ENCODE measurements at places on chromosomes 12 and 14. TPM values are rescaled to one million over a fixed set of nuclear protein-coding genes. Genes with fewer than 3 reads are reported as not detected.

DNA sequence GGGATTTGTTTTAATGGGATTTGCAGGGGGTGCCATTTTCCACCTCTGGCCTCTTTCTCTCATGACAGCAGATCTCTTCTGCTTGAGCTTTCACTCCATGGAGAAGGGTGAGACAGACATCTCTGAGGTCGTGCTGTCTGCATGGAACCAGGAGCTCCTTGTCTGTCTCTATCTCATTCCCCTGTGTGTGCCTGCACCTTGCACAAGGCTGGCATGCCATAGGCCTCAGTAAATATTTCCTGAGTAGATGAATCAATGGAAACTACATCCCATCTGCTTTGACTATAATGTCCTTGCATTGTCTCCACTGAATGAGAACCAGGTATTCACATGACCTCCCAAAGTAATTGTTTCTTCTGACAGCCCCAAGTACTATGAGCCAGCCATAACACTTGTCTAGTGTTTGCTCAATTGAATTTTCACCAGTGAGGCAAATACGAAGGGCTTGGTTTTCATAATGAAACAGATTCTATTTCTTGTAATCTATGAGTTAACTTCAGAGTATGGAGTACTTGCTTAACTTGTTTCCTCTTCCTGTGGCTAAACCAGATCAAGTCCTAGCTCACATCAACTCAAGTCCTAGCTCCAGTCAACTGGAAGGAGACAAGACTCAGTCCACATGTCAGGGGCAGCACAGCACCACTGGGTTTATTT, 32.3 kb downstream of the KCNK13 start:
- peak; percentile 18 for DNase-seq

DNA sequence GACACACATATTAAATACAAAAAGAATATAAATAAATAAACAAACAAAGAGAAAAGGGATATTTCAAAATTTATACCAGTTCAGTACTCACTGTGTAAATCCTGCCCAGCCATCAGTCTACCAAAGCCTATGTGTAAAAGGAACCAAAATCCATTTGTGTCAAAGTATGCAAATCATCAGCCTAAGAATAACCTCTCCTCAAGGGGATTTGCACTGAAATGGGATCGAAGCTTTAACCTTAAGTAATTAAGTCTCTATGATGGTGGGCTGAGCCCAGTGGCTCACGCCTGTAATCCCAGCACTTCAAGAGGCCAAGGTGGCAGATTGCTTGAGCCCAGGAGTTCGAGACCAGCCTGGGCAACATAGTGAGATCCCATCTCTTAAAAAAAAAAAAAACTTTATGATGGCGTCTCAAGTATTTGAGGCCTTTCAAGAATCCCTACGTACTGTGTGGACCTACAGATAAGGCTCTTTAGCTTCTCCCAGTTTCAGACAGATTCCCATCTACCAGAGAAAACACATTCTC, 57.8 kb upstream of the METAP2 start:
- no peak for DNase-seq

GRCh38 chr14:81220580-81220829, 254 bp downstream of the GTF2A1 start:
- no peak for DNase-seq

DNA sequence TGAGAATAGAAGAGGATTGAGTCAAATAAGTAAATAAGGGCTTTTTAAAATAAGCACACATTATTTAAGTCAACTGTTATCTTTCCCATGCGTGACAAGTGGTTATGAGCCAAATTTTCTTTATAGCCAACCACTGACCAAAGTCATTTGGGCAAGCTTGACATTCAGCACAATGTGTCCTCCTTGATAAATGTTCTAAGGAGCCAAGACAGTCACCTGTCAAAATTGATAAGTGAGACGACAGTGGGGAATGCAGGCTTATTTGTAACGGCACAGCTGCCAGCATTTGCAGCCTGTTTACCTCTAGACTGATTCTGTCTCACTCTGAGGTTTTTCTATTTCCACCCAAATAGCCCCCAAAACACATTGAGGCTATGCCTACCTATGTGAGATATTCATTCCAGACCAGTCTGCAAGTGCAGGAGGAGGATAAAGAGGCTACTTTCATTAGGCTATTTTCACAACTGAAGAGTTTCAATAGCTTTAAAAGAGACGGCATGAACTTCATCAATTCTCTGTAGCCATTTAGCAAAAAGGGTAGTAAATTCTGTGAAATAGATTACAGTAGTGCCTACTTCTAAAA, 339.5 kb downstream of the PDZRN4 start:
- DNase-seq = no peak

DNA sequence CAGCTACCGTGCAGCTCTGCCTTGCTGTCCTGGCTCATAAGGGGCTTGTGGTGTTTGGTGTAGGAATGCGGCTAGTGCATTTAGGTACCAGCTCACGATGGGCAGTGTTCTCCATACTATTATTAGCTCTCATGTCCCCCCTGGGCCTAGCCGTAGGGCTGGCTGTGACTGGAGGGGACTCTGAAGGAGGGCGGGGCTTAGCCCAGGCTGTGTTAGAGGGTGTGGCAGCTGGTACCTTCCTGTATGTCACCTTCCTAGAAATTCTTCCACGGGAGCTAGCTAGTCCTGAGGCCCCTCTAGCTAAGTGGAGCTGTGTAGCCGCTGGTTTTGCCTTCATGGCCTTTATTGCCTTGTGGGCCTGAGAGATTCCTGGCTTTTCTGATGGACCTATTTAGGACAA, 2.1 kb downstream of the SLC39A2 start:
- DNase-seq = no peak

DNA sequence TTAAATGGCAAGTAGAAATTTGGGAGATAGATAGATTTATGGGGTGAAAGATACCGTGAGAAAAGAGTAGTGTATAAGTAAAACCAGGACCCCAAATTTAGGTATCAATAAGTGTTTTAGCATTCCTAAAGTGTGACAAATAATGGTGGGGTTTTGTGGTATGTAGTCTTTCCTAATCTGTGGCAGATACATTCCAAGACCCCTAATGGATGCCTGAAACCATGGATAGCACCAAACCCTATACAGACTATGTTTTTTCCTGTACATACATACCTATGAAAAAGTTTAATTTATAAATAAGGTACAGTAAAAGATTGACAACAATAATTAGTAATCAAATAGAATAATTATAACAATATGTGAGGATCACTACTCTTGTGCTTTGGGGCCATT, 14.4 kb upstream of the TCP11L2 start:
- DNase-seq = no peak

NAV3 gene
- total RNA-seq = 56.0 TPM

CIROP gene
- not detected for total RNA-seq
